ENCODE measurements at places on chromosomes 5 and 9.
A peak's percentile ranks its signal among the peaks of the same experiment; 100 is the strongest.

- DNase-seq: peak; percentile 61
Observed at GRCh38 chr9:114291064-114291474, 31.8 kb upstream of the ORM1 start.

GRCh38 chr5:3451961-3452360 is 143.7 kb upstream of the IRX1 start:
- DNase-seq: no peak

DNA sequence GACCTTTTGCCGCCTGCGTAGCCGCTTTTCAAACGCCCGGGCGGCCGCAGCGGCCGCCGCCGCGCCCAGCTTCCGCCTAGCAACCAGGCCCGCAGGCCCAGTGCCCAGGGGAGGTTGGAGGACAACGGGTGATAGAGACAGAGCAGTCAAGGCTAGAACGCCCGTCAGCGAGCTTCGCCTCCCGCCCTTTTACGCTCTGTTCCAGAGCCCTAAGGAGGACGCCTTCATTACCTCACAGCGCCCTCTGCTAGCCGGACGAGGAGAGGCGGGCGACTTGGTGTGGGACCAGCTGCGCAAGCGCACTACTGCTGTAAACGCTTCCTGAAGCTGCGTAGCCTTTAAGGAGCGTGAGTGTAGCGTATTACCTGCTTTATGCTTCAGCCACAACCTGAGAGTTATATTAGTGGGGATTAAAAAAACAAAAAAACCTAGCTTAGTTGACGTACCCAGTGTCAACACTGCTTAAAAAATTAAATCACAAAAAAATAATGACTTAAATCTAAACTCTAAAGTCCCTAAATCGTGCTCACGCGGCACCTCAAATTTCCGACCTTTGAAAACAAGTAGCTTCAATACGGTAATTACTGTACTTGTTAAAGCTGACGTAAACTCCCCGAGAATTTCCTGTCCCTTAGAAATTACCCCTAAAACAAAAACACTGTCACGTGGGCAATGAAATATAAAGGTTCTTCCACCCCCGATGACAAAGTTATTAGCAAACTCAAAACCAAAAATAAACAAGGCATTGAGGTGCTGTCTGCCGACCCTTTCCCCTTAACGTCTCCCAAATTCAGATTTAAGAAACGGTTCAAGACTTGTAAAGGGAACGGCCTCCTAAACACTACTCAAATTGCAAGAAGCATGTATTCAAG is at the start of gene CEP120:
CEP120 (minus strand) TSS at position 126 of the 872 bp plus-strand sequence. CDS start 405 bp downstream, outside the sequence.
- DNase-seq: peak; percentile 97

DNA sequence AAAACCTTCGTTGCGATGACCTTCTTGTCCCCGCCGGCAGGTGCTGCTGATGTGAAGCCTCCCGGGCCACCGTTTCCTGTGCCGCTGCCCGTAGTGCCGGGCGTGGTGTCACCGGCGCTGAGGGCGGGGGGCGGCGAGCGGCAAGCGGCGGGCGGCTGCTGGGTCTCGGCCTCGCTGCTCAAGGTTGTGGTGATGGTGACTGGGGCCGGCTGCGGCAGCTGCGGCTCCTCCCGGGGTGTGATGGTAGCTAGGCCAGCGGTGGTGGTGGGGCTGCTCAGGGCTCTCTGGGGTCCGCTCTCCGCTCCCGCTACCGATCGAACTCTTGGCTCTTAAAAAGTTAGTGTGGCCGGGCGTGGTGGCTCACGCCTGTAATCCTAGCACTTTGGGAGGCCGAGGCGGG is 36.0 kb upstream of the PTPN3 start:
- DNase-seq: no peak

- DNase-seq: no peak
Observed at GRCh38 chr5:179192891-179193470, 132.8 kb downstream of the ZNF354C start.

DNA sequence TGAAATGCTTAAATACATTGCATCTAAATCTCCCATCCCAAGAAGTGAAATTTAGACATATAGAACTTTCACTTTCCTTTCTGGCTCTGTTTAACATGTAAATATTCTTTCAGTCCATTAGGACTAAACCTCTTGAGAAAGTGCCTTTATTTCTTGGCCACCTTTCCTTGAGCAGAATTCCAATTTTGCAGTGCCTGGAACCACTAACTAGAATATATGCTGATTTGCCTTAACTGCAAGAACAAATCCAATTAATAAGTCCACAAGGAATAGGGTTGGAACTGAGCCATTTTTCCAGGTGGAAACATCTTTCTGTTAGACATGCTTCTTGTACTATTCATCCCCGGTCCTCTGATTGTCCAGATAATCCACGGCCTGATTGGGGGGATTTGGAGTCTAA is 478.0 kb downstream of the ENC1 start:
- DNase-seq: no peak

- peak; percentile 56 for DNase-seq
Observed at GRCh38 chr9:126611592-126612325, 2.0 kb upstream of the LMX1B start.

GRCh38 chr5:172941067-172941516 is 18.1 kb upstream of the RPL26L1 start:
- DNase-seq: no peak

- no peak for DNase-seq
Observed at GRCh38 chr9:127313042-127313560, 48.5 kb downstream of the GARNL3 start.

GRCh38 chr9:99677281-99677680 is 144.4 kb upstream of the NR4A3 start:
- DNase-seq: no peak

DNA sequence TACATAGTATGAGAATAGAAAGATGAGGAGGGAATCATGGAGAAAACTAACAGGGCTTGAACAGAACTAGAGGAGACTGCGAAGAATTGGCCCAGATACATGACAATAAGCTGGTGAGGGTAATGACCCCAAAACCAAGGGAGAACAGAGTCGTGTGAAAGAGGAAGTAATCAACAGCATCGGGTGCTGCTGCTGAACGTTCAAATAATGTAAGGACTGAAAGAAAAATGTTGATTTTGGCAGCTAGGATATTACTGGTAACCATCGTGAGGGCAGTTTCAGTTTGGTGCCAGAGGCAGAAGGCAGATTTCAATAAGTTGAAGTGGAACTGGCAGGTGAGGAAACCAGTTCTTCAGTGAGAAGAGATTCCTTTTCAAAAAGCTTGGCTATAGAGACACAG is 66.8 kb upstream of the SMC2 start:
- DNase-seq: no peak

DNA sequence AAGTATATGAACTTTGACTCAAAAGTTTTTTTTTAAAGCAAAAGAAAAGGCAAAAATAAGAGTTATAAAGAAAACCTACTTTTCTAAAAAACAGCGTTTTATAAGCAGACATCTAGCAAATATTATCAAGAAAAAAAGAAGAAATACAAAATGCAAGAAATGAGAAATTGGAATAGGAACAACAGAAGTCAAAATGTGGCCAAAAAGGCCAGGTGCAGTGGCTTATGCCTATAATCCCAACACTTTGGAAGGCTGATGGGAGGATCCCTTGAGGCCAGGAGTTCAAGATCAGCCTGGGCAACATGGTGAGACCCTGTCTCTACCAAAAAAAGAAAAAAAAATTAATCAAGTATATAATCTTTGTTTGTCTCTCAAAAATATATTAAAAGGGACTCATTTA is 35.9 kb downstream of the APTX start:
- DNase-seq: no peak

GRCh38 chr5:159240301-159240870 is 22.7 kb upstream of the UBLCP1 start:
- DNase-seq: no peak

GRCh38 chr5:174311121-174311520 is 265.6 kb downstream of the NSG2 start:
- no peak for DNase-seq

DNA sequence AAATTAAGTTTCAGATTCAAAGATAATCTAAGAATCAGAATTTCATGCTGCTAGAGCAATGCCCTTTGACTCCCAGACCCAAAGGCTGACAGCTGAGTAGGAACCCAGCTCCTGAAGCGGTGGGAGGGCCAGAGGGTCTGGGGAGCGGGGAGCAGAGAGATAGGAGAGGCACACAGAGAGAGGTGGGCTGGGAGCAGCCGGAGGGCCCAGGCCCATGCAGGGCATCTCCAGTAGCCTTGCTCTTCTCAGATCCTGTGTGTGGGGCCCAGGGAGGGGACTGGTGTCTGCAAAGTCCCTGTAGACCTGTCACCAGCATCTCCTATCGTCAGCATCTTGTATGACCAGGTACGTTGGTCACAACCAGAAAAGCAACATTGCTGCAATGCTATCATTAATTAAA is 75.3 kb upstream of the OLFM1 start:
- no peak for DNase-seq

GRCh38 chr9:94250456-94250855 is 8.6 kb upstream of the ZNF169 start:
- no peak for DNase-seq

DNA sequence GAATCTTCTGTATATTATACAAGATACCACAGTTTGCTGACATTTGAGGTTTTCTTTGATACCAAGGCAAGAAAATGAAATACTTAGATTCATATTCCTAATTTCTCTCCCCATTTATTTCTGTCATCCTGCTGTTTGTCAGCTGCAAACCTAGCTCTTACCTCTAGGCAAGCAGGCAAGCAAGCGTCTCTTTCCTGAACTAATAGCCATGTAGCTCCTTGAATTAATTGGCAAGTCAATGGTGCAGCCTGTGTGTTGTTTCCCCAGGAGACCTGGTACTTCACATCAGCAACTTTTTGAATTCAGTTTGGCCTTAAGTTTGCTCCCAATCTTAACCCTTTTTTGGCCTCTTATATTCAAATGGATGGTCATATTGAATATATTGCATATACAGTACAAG is 573.6 kb upstream of the ARRDC3 start:
- DNase-seq: no peak
